Right cardiac atrium (tissue), 5 donors: ENCODE measurements at places on chromosomes 2 and 18. TPM values are rescaled to one million over a fixed set of nuclear protein-coding genes. Genes with fewer than 3 reads are reported as not detected.

Gene MYL12A
- total RNA-seq, result 547 TPM

Gene TNS1
- total RNA-seq, result 559 TPM

Gene KRTCAP3
- total RNA-seq, result 1.3 TPM

DNA sequence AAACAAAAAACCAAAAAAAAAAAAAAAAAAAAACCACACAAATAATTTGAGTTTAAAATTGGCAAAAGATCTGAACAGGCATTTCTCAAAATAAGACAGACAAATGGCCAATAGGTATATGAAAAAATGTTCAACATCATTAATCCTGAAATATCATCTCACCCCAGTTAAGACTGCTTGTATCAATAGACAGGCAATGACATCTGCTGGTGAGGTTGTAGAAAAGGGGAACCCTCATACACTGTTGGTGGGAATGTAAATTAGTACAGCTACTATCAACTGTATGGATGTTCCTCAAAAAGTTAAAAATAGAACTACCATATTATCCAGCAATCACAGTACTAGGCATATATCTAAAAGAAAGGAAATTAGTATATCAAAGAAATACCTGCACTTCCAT, 523.1 kb downstream of the XIRP2 start:
- DNase-seq, result no peak

- peak; percentile 75 for DNase-seq
These were observed 226.0 kb downstream of the FAM210A start for GRCh38 chr18:13500227-13500865.

Gene MLPH
- 123 TPM for total RNA-seq

DNA sequence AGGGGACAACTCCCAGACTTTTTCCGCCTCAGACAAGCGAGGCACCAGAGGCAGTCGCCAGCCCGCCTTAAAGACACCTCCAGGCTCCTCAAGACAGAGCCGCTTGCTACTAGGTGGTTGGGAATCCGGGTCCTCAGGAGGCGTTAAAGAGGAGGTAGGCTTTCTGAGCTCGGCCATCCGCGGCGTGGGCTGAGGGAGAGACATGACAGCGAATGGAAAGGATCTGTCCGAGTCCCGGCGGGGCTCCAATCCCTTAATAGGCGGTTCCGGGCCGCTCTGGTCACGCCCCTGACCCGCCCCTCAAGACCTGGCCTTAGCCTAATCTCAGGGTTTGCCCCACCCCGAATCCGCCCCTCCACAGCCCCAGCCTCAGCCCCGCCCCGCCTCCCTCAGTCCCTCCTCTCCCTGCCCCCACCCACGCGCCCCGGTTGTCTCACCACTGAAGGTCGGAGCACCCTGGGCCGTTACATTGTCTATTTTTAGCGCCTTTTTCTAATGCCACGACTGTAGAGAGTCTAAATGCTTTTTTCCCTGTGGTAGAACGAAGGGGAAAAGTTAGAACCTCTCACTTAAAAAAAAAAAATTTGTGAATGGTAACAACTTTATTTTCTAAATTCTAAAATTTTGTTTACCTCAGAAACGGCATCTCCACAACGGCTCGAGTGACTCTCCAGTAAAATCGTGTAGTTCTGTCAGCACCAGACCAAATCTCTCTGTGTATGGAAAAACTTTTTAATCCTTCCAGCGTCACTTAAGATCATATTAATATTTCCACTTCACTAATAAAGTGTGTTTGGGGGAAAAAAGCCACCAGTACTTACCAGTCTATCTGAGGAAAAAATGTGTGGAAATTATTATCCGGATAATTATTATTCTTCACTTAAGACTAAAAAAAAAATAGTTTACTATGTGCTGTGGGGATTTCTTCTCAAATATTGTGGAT, at the start of gene RAD51AP2:
RAD51AP2 (minus strand) TSS at position 229 of the 943 bp plus-strand sequence; CDS start at position 204, 25 bp downstream.
- DNase-seq, result peak; percentile 88

- DNase-seq, result peak; percentile 90
These were observed at the start of gene KCNK3 for GRCh38 chr2:26692279-26692896. Gene KCNK3 (plus strand): TSS chr2:26692722. CDS start chr2:26692876, 154 bp downstream.

DNA sequence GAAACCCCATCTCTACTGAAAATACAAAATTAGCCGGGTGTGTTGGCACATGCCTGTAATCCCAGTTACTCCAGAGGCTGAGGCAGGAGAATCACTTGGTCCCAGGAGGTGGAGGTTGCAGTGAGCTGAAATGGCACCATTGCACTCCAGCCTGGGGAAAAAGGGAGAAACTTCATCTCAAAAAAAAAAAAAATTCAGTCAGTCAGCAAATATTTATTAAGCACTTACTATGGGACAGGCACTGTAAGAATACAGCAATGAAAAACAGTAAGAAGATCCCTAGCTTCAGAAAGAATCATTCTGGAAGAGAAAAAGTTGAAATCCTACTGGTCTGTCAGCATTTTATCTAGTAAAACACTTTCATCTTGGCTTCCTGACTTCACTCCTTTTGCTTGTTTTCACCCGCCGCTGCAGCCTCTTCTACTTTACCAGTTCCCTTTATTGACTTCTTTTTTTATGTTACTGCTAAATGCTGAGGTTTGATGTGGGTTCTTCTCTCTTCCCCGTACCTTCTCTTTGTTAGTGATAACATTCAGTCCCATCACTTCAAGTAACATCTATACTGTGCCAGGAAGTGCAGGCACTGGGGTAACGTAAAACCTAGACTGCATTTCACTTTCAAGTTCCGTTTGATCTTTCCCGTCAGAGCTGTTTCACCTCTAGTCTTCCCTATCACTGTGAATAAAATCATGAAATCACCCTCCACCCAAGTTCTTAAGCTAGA, 10.8 kb upstream of the TAF4B start:
- no peak for DNase-seq

DNA sequence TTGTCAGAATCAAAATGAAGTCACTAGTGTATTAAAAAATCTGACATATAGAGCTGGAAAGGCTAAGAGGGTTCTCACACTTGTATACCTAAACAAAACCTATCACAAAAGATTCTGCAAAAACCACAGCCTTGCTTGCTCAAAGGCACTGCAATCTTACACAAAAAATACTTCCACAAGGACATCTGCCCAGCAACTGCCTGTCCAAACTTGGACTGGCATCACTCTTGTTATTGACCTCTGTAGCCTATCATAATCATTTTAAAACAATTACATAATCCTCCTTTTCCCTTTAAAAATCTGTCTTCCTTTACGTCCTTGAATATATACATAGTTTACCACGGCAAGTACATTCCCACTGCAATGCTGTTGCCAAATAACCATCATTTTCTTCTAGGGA, 19.9 kb downstream of the CHMP3 start:
- DNase-seq, result no peak

DNA sequence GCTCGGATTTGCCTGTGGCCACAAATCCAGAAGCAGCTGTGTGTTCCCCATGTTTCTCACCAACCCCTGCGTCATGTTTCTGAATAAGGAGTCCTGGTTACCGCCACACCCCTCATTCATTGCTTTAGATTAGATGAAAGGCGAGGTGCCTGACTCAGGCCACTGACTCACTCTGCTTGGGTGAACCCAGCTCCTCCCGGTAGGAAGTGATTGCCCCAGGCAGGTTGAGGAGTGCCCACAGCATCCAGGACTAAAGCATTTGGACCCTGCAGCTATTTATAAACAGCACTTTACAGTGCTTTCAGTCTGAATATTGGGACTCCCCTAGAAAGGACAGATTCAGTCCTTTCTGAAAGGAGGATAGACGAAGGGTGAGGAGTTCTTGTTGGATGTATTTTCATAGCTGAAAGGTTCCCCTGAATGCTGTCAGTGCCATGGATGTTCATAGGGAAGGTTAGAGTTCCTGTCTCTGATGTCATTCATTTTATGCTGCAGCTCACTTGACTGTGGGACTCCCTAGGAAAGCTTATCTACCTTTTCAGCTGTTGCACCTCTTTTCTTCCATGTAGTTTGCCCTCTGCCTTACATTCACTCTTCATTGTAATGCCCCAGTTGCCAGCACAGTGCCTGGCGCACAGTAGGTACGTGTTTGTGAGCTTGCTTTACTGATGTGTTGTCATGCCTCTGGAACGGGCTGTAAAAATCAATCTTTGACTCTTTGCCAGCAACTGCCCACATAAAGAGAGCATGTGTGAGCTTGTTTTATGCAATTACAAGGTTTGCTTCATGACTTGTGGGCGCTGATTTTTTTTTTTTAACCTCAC, 14.9 kb downstream of the ITGA6 start:
- DNase-seq, result peak; percentile 54
